ENCODE measurements at places on chromosomes 7 and 10.
A peak's percentile ranks its signal among the peaks of the same experiment; 100 is the strongest.

DNA sequence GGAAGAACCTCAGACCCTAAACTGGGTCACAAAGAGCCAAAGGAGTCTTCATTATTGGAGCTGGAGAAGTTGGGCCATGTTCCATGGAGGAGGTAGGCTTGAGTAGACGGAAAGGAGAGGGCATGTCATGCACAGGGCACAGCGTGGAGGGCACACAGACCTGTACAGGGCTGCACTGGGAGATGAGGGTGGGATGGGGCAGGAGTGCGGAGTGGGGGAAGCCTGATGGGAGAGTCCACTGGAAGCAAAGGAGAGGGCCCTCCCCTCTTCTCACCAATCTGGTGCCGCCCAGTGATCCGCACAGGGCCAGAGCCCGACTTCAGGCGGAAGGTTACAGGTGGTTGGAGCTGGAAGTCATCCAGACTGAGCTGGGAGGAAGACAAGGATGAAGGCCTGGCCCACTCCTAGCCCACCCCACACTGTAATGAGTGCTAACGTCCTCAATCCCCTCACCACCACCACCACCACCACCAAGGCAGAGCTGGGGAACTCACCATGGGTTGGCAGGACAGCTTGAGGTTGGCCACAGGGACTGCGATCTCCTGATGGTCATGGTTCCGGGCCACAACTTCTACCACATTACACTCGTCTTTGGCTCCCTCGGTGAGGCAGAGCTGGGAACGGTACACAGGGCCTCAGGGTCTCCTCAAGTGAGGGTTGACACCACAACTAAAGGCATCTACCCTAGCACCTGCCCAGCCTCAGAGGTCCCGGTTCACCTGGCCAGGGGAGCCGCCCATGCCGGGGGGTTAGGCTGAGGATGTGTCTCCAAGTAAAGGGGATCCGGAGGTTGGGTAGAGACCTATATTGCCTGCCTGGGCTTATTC, 1.0 kb downstream of the NPM3 start:
- no peak for DNase-seq

DNA sequence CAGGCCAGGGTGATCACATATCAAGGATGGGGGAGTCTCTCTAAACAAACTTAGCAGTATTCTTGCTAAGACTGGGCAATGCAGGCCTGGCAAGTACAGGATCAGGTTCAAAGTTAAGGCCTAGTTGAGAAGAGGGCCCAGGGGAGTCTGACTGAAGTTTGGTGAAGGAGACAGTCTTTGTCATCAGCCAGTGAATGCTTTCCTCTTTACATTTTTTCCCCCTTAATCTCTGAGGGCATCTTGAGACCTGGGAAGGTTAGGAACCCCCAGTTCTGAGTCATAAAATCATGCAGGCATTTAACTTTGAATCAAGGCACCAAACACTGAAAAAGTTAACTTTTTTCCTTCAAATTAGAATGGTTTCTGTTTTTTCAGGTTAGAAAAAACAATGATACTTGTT, 311.5 kb downstream of the REEP3 start:
- DNase-seq = no peak

DNA sequence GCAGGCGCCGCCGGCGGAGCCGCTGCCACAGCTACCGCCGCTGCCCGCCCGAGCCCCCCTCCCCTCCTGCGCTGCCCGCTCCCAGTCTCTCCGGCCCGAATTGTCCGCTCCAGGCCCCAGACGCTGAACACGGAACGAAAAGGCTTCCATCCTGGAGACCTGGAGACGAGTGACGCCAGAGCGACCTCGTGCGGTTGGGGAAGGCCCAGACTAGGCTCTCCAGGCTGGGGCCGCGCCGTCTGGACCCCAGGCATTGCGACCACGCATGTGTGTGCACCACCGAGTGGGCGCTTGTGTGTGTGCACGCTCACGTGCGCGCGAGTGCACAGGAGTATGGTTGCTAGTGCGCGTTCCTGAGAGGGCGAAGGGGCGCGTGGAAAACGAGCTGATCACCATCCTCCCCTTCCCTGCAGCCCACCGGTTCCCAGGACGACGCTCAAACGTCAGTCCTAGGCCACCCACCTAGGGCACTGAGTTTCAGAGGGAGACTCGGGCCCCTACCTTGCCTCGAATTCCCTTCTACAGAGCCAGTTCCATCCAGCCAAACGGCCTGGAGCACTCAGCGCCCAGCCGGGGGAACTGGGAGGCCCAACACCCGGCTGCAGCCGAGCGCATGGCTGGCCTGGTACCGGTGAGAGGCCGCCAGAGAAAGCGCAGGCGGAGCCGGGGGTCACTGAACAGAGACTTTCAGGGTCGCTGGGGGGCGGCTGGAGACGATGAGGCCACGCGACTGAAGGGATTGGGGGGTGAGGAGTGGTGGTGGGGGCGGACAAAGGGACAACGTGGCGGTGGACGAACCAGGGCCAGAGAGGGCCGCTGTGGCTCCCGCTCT, 11.6 kb downstream of the LBX1 start:
- DNase-seq = peak; percentile 56

GRCh38 chr10:93074147-93074596, 479 bp downstream of the CYP26A1 start:
- DNase-seq = no peak

GRCh38 chr10:4765428-4765827, 60.6 kb upstream of the AKR1E2 start:
- no peak for DNase-seq

DNA sequence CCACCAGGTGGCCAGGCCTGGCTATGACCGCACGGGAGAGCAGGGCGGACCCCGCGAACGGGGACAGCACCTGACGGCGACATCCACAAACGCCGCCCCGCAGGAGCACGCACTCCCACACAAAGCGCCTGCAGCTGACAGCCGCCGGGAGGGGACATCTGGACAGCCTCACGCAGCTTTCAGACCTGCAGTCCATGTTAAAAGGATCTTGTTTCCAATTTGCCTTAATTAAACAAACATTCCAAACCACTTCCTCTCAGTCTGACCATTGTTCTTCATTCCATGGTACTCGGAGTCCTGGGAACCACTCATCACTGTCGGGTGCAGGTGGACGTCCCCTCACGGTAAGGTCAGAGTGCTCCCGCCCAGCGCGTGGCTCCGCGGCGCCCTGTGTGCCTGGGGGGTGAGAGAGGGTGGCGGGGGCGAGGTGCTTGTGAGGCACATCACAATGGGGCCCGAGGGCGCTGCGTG, 5.9 kb upstream of the GPER1 start:
- no peak for DNase-seq

GRCh38 chr7:2063563-2064260, 169.0 kb downstream of the MAD1L1 start:
- DNase-seq = no peak

DNA sequence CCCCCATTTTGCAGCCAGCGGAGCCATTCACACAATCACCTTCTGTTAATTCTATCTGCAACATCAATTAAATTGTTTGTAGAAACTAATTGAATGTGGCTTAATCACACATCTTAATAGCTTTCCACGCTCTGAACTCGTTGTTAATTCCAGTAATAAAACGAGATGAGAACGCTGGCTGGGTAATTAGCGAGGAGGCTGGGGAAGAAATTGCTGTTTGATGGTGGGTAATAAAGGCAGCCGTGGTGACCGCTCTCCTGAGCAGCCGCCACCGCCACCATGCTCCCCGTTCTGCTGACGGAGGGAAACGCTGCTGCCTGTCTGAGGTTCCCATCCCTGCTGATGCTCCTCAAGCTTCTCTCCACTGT, 36.3 kb downstream of the GBX1 start:
- DNase-seq = no peak

- no peak for DNase-seq
Measured at GRCh38 chr10:133231244-133231945, 1.4 kb downstream of the UTF1 start.

DNA sequence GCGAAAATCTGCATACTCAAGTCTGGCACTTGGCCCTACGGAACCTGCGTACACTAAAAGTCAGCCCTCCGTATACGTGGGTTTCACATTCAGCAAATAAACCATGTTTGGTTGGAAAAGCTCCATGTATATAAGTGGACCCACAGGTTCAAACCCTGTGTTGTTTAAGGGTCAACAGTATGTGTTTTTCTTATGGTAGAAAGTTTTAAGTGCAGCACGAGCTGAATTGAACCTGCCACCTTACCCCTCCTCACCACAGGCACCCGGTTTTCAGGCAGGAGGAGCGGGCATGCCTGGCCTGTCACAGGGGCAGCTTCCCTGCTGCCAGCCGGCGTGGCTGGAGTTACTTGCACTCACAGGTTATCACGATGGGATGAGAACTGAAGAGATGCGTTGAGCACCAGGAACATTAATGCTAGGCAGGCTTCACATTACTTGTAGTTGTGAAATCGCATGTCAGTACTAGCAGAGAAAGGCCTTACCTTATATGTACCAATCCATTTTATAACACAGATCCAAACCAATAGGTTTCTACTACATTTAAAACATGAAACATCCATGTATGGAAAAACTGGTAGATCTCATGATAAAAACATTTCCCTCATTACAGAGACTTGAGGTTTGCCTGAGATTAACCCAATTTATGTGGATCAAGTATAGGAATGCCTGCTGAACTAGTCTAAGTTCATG, 12.9 kb downstream of the INSIG1 start:
- no peak for DNase-seq

GRCh38 chr7:33832271-33832721, 73.0 kb upstream of the BMPER start:
- no peak for DNase-seq

DNA sequence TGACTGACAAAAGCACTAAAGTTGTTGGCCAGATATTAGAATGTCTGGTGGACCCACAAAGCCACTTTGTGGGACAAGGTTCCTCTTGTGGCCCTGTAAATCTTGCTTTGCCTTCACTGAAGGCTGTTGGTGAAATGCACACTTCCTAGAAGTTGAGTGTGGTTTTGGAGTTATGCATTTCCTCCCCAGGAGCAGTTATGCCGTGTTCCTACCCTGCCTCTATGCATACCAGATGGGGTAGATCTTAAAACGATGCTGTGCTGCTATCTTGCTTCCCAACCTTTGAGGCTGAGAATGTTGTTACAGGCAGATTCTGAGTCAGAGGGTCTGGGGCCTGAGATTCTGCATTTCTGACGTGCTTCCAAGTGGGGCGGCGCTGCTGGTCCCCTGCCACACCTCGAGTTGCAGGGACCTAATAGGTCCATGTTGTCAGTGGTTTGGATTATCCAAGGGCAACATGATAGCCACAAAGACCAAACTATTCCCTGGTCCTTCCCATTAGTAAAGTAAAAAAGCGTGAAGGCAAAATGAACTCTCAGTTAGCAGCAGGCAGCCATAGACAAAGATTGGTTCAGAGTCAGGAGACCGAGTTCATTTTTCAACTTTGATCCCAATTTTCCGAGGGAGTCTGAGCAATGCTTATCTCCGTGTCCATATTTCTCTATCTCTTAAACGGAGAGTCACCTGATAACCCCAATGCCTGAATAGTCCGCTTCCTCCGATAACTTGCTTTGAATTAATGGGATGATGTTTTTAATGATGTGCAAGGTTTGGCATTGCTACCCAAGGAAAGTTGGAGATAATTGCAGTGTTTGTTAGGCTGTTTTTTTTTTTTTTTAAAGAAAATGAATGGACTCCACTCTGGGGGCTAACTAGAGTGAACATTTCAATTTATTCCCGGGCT, 55.8 kb downstream of the CDHR3 start:
- no peak for DNase-seq

- no peak for DNase-seq
Measured at GRCh38 chr10:130631142-130632096, 495.2 kb downstream of the GLRX3 start.

GRCh38 chr10:44968091-44968490, 8.5 kb downstream of the RASSF4 start:
- peak; percentile 32 for DNase-seq

DNA sequence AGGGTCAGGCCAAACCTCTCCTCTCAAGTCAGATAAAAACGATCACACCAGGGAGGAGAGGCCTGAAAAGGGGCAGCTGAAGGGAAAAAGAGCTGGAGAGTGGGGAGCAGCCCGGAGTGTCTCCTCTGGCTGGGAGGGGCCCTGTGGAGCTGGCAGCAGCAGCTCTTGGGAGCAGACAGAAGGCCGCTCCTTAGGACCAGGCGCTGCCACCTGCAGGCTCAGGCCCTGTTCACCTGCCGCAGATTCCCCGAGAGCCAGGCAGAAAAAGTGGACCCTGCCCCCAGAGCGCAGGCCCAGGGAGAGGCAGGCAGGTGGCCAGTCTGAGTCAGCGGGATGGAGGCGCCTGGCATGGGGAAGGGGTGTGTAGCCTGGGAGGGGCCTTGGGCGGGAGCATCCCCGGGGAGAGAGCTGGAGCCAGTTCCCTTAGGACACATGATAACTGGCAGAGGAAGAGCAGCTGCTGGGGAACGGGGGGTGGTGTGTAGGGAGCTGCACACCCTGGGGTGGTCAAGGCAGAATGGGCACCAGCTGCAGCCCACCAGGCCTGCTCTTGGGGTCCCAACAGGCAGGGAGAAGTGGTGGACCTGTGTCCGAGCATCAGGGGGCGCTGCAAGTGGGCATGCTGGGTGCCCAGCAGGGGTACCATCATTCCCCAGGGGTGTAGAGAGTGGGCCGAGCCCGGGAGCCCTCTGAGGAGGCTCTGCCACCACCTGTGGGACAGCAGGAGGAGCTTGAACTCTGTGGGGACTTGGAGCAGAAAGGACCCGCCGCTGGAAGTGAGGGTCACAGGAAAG, 177.2 kb upstream of the RHEB start:
- DNase-seq = no peak

- no peak for DNase-seq
Measured at GRCh38 chr10:91974960-91975359, 51.4 kb downstream of the BTAF1 start.

GRCh38 chr10:48496105-48496830, 108.6 kb downstream of the ARHGAP22 start:
- no peak for DNase-seq

- no peak for DNase-seq
Measured at GRCh38 chr10:85789982-85790789, 576.4 kb downstream of the GRID1 start.

- DNase-seq = no peak
Measured at GRCh38 chr7:121431996-121432395, 35.9 kb upstream of the FAM3C start.
